ENCODE measurements at places on chromosomes 1 and 21. TPM values are rescaled to one million over a fixed set of nuclear protein-coding genes. Genes with fewer than 3 reads are reported as not detected.

The TFF3 gene
- total RNA-seq, result 5.2 TPM

The DCST2 gene
- total RNA-seq, result not detected

The FCGR2B gene
- 0.52 TPM for total RNA-seq

The FMN2 gene
- total RNA-seq, result 2.1 TPM

The LYPD8 gene
- total RNA-seq, result not detected

The TCHH gene
- total RNA-seq, result not detected

The VAV3 gene
- 11.0 TPM for total RNA-seq

The OPRD1 gene
- 0.52 TPM for total RNA-seq

The CLDN8 gene
- total RNA-seq, result not detected

The RAB3B gene
- under 0.01 TPM for total RNA-seq

The CGN gene
- total RNA-seq, result 0.52 TPM

The JAK1 gene
- 59.5 TPM for total RNA-seq

The ELAPOR1 gene
- total RNA-seq, result under 0.01 TPM

The PROK1 gene
- not detected for total RNA-seq

The KCNK2 gene
- 2.6 TPM for total RNA-seq

The UCK2 gene
- total RNA-seq, result 26.1 TPM

The CFAP126 gene
- total RNA-seq, result not detected

The IL19 gene
- not detected for total RNA-seq

The HES3 gene
- total RNA-seq, result not detected

The CRB1 gene
- 1.0 TPM for total RNA-seq

The S100A10 gene
- total RNA-seq, result 43.8 TPM

The AGO3 gene
- 13.0 TPM for total RNA-seq

The CHIA gene
- not detected for total RNA-seq

The TMOD4 gene
- 50.6 TPM for total RNA-seq

The HTR1D gene
- total RNA-seq, result not detected

The GABPB2 gene
- 7.8 TPM for total RNA-seq

The ATAD3C gene
- total RNA-seq, result not detected

The AGO4 gene
- 17.7 TPM for total RNA-seq

The TSSK3 gene
- 1.0 TPM for total RNA-seq

The NBPF6 gene
- not detected for total RNA-seq

The SPRR1B gene
- not detected for total RNA-seq

The TFF2 gene
- not detected for total RNA-seq

The ACKR1 gene
- total RNA-seq, result 4.7 TPM

The EFNA4 gene
- 3.7 TPM for total RNA-seq

The NBPF11 gene
- 7.3 TPM for total RNA-seq

The CLCA1 gene
- total RNA-seq, result not detected

The MMEL1 gene
- total RNA-seq, result 1.0 TPM

The GPR61 gene
- 0.52 TPM for total RNA-seq

The SLC1A7 gene
- total RNA-seq, result not detected

The CRNN gene
- not detected for total RNA-seq

The OR6P1 gene
- not detected for total RNA-seq

Measured in skeletal muscle tissue (tissue), 5 donors.